PC-9 (cell line): ENCODE measurements at places on chromosomes 11 and 22.
A peak's percentile ranks its signal among the peaks of the same experiment; 100 is the strongest.

DNA sequence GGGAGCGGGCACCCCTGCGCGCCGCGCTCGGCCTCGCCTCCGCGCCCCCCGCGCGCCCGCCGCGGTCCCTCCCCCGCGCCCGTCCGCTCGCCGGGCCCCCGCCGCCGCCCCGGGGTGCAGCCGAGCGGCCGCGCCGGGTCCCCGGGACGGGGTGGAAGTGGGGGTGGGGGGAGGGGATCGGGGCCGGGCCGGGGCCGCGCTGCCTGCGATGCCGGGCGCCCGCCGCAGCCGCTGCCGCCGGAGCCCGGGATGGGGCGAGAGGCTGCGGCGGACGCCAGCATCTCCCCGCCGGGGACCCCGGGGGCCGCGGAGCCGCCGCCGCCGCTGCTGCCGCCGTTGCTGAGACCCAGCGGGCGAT is 365 bp downstream of the MGAT3 start:
- peaks cover 20% of the 10 kb centered on the region for H3K4me1 ChIP-seq
- peaks cover 6% of the 10 kb centered on the region for H3K27me3 ChIP-seq
- no peak for DNase-seq
- H3K4me3 ChIP-seq = no peak overlapping the region
- H3K27ac ChIP-seq = no peak overlapping the region
- H3K36me3 ChIP-seq = no peaks in the 10 kb centered on the region

DNA sequence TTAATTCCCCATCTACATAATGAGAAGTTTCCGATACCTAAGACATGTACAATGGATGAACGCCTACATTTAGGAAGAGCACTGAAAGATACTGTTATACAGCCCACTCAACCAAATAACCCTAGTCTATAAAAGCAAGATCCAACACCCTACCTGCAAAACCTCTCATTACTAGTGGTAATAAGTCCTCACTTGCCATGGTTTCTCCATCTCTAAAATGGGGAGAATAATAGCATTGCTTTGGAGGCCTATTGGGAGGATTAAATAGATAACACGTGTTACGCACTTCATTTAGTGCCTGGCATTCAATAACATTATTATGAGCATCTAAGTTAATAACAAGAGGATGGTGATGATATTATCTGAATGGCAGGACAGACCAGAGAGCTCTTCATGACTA is 16.9 kb downstream of the LGR4 start:
- no peak for DNase-seq
- no peak overlapping the region for H3K4me3 ChIP-seq
- H3K27me3 ChIP-seq = no peaks in the 10 kb centered on the region
- H3K36me3 ChIP-seq = 0 out of 2 replicates have a peak, but pooled peaks cover 7% of the 10 kb centered on the region

DNA sequence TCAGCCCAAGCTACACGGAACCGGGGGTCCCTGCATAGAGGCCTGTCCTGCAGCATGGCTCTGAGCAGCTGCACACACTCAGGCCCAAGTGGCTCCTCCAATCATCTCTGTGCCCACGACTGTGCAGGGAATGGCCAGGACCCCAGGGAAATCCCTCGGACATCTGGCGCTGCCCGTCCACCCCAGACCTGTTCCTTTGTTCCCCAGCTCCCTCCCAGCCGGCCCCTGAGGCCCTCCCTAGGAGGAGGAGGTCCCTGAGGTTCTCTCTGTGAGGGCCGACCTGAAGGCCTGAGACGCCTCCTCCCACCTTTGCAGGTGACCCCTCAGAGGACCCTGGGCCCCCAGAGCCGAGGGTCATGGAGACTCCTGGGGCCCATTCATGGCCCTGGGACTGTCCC is 1.1 kb downstream of the MLC1 start:
- no peaks in the 10 kb centered on the region for H3K4me1 ChIP-seq
- no peak overlapping the region for H3K4me3 ChIP-seq
- H3K27me3 ChIP-seq = peaks cover 23% of the 10 kb centered on the region
- no peaks in the 10 kb centered on the region for H3K36me3 ChIP-seq
- no peak overlapping the region for H3K27ac ChIP-seq
- DNase-seq = no peak

GRCh38 chr11:64845129-64845775 is 799 bp upstream of the CDC42BPG start:
- H3K27ac ChIP-seq = no peak overlapping the region
- no peaks in the 10 kb centered on the region for H3K27me3 ChIP-seq
- H3K4me3 ChIP-seq = peak overlapping the region; percentile 72; the same call in 1 of the 2 replicates
- peaks cover 63% of the 10 kb centered on the region for H3K4me1 ChIP-seq
- H3K36me3 ChIP-seq = no peaks in the 10 kb centered on the region
- no peak for DNase-seq

DNA sequence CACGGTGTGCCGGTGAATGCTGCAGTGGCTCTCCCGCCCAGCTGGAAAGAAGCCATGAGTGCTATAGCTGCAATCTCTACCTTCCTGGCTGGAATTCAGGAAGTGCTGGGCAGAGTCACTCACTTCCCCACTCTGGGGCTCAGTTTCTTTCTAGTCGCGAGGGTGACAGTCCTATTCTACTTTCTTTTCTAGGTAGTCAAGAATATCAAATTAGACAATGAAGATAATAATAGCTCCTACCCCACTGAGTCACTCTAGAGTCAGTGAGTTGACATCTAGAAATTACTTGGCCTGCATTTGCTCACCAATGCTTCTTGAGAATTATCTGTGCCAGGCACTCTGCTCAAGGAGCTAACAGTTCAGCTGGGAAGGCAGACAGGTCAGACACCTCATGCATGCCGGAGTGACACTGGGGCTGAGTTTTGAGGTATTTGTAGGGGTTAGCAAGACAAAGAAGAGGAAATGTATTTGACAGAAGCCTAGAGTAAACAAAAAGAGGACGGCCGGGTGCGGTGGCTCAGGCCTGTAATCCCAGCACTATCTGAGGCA is 3.2 kb downstream of the CENPM start:
- H3K27me3 ChIP-seq = no peaks in the 10 kb centered on the region
- 0 out of 2 replicates have a peak, but pooled peaks cover 2% of the 10 kb centered on the region for H3K36me3 ChIP-seq
- peaks cover 18% of the 10 kb centered on the region for H3K4me1 ChIP-seq
- H3K27ac ChIP-seq = no peak overlapping the region
- no peak overlapping the region for H3K4me3 ChIP-seq
- DNase-seq = no peak

DNA sequence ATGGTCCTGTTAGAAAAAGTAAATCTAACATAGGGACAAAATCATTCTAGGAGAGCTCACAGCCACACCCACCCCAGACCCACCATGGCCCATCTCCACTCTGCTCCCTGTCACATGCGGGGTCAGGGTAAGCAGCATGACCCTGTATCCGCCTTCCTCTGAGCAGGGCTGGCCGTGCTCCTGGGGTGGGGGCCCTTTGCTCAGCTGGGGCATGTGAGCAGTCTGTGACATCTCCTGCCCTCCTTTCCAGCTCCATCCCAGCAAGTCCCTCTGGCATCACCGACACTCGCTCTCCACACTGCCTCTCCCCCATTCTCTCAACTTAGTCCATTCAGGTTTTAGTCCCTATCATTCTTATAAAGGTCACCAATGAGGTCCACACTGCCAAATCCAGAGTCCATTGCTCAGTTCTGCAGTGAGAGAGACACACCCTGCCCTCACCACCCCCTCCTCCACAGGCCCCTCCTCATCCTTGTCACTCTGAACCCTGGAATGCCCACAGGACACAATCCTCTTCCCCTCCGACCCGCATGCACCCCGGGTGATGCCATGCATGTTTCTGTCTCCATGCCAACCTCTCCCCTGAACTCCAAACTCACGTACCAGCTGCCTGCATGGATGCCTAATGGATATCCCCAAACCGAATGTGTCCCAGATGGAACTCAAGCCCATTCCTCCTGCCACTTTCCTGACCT is 65.1 kb upstream of the PITPNB start:
- no peaks in the 10 kb centered on the region for H3K4me1 ChIP-seq
- H3K4me3 ChIP-seq = no peak overlapping the region
- H3K27ac ChIP-seq = no peak overlapping the region
- no peaks in the 10 kb centered on the region for H3K36me3 ChIP-seq
- no peak for DNase-seq
- no peaks in the 10 kb centered on the region for H3K27me3 ChIP-seq

GRCh38 chr11:57180081-57180561 is 1.6 kb upstream of the LRRC55 start:
- H3K4me3 ChIP-seq = no peak overlapping the region
- no peak for DNase-seq
- no peaks in the 10 kb centered on the region for H3K4me1 ChIP-seq
- H3K27ac ChIP-seq = no peak overlapping the region

GRCh38 chr11:60718524-60719316 is 5.8 kb upstream of the MS4A18 start:
- no peaks in the 10 kb centered on the region for H3K4me1 ChIP-seq
- peaks cover 93% of the 10 kb centered on the region for H3K27me3 ChIP-seq
- H3K4me3 ChIP-seq = no peak overlapping the region
- no peak overlapping the region for H3K27ac ChIP-seq
- DNase-seq = no peak
